ENCODE measurements at places on chromosomes 13 and 19.
A peak's percentile ranks its signal among the peaks of the same experiment; 100 is the strongest.

DNA sequence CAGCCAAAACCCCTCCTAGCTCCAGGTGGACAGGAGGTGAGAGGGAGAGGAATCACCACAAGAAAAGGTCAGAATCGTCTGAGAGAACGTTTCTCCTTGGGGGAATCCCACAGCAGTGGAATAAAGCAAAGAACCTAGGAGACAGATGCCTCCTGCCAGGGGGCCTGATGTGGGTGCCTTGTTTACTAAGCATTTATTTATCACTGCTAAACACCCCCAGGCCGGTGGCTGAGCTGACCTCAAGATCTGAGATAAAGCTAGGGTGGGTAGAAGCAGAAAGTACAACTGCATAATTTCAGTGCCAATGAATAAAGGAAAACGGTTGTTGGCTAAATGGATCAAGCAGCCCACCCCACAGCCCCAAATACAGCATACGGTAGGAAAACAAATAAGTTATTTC is 33.9 kb upstream of the ATP11A start:
- no peak for DNase-seq

DNA sequence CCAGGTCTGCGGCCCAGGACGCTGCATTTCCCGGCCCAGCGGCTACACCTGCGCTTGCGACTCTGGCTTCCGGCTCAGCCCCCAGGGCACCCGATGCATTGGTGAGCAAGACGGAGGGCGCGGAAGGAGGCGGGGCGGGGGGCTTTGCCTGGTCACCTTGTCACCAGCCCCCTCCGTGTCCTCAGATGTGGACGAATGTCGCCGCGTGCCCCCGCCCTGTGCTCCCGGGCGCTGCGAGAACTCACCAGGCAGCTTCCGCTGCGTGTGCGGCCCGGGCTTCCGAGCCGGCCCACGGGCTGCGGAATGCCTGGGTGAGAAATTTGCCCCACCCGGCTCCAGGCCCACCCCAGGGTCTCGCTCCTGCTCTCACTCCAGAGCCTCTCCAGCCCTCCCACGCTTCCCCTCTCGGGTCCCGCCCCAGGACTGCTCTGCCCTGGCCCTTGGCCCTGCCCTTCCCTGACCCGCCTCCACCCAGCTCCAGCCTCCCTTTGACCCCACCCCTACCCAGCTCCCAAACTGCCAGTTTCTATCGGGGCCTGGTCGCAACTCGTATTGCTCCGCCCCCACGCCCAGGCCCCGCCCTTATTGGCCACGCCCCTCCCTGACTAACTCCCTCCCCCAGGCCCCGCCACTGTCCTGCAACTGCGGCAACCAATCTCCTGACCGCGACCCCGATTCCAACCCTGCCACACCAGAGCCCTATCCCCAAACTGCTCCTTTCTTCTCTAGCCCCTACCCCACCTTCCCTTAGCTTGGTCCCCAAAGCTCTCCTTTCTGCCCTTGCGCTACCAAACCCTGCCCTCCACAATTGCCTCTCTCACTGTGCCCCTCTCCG is 8.6 kb downstream of the LTBP4 start:
- DNase-seq: peak; percentile 83

- DNase-seq: no peak
These were observed 218.9 kb upstream of the EDNRB start for GRCh38 chr13:78137404-78138142.

GRCh38 chr19:2678044-2678671 is 24.3 kb downstream of the GNG7 start:
- no peak for DNase-seq

GRCh38 chr13:74000876-74001275 is 133.3 kb downstream of the KLF12 start:
- DNase-seq: no peak

- DNase-seq: peak; percentile 96
These were observed 847 bp upstream of the RAP2A start for GRCh38 chr13:97432917-97433726.

- DNase-seq: no peak
These were observed 403.3 kb upstream of the ATXN8OS start for GRCh38 chr13:69704311-69704710.

DNA sequence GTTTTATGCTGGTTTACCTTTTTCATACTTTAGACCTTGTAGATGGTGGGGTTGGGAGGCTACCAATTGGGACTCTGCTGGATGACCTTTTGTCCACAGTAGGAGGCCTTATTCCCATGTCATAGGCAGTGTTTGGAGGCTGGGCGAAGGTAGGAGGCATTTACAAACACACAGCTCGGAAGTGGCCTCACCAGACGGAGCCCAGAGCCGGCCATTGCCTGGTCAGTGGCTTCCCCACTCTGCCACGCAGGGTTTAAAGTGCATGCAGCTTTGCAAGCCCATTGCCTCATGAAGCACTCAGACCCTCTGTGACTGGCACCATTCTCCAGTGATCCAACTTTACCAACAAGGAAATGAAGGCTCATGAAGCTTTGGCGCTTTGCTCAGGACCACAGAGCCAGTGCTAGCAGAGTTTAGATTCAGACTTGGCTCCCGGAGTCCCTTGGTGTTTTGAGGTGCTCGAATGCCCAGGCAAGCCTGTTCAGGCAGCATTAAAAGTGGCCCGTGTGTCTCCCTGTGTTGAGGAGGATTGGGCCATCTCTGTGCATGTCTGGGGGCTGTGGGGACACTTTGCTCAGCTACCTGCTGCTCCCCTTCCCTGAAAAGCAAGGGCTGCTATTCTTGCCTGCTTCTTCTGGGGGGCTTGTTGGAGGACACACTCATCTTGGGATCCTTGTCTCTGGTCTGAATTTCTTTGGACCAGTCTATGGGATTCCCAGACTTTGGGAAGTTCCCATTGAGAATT is 148.7 kb downstream of the ZNF536 start:
- no peak for DNase-seq

All from T-helper 9 cell (primary cell).